Cardiac septum (tissue), 1 donor: ENCODE measurements at places on chromosomes 16 and 17. TPM values are rescaled to one million over a fixed set of nuclear protein-coding genes. Genes with fewer than 3 reads are reported as not detected.
A peak's percentile ranks its signal among the peaks of the same experiment; 100 is the strongest.

DNA sequence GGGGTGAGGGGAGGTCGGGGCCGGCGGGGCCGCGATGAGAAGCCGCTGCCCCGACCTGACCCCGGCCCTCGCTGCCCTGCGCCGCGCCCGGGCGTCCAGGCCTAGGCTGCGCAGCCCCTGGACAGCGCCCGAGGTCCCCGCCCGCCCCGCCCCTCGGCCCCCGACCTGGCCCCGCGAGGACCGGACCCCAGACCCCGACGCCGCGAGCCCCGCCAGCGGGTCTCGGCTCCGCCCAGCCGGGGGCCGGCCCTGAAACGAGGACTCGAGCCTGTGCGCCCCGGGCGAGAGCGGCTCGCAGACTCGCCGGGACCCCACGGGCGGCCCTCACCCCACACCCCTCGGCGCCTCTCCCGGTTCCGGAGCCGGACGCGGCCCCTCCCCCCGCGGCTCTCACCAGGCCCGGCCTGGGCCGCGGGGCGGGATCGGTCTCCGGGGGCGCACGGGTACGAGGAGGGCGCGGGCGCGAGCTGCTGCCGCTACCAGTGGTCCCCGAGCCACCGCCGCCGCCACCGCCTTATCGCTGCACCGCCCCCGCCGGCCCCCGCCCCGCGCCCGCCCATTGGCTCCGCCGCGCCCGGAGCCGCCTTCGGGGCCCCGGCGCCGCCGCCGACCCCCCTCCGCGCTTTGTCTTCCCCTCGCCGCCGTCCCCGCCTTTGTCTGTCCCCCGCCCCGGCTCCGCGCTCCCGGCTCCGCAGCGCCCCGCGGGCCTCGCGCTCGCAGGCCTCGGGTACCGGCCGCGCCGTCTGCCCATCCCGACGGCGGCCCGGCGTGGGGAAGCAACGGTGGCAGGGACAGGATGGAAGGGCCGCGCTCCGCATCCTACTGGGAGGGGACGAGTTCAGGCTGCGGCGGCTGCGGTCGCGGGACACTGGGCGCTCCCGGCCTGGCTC, at the start of gene LIMD2:
Gene LIMD2, minus strand, starts transcription at position 488 of the 890 bp plus-strand sequence. CDS start 827 bp downstream, outside the sequence.
- peak; percentile 87 for DNase-seq

DNA sequence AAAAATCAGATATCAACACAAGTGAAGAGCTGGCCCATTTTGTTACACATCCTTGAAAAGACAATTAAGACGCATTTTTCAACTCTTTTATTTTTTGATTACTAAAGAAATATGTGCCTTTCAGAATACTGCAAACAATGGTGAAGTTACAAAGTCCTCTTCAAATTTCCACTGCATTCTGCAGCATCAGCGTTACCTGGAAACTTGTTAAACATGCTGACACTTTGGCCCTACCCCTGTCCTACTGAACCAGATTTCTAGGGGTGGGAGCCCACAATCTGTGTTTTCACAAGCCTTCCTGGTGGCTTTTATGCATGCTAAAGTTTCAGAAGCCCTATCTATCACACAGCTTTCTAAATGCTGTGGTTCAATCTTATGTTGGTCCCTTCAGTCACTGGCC, 4.5 kb upstream of the CCL14 start:
- DNase-seq: no peak

DNA sequence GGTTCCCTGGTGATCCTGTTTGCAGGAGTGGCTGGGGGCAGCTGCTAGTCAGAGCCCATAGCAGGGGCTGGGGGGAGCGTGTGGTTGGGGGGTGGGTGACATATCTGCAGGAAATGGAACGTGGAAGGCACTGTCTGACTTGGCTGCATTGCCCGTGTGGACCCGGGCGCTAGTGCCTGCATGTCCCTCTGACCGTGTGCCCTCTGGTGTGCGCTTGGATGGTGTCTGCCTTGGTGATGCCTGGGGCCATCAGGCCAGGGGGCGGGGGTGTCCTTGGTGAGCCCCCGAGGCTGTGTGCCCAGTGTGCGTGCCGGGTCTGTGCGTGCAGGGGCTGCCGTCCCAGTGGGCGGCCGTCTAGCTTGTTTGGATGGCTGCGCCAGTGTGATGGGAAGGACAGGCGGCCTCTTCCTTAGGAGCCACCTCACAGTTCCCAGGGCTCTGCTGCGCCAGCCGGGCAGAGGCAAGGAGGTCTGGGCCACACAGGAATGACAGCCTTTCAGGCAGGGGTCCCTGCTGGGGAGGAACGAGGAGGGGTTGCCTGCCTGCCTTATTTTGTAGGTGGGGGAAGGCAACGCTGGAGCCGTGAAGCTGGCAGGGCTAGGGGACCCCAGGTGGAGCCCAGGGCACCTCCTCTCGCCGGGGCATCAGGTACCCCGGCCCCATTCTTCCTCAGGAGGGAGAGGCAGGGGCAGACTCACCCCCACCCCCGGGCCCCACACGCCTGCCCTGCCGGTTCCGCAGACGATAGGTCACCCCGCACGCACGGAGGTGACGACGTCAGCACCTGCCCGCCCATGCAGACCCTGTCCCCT, 693 bp downstream of the NDRG4 start:
- peak; percentile 71 for DNase-seq

QPRT gene
- 6.7 TPM for total RNA-seq

DNA sequence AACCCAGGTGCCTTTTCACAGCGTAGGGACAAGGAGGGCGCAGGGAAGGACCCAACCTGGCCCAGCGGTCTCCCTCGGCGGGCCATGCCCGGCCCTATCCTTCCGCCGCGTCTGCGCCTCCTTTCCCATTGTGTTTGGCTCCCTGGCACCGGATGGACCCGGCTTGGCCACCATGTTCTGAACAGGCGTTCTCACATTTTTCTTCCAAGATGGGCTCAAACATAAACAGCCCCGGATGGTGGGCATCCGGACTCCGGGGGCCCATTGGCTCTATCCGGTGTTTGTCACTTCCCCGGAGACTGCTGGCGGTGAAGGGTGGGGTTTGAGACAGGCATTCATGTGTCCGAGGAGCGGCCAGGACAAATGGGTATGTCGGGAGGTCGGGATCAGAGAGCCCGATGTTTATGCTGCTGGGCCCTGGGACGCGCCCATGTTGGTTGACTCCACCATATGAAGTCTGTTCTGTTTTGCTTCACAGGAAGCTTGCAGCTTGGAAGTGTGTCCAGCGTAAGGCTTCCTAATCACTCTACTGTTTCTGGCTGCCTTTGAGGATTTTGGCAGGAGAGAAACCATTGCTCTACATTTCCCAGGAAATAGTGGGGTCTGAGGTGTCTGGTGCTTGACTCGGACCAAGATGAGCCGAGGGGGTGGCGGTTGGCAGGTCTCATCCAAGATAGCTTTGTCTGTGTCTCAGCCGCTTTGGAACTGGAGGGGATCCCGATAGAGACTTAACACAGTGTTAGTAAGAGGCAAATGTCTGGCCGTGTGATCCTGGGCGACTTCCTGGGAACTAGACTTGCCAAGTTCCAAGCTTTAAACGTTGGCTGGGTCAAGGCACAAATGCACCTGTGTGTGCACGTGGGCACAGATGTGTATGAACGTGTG, 188.3 kb downstream of the IRF8 start:
- DNase-seq: peak; percentile 55

DNA sequence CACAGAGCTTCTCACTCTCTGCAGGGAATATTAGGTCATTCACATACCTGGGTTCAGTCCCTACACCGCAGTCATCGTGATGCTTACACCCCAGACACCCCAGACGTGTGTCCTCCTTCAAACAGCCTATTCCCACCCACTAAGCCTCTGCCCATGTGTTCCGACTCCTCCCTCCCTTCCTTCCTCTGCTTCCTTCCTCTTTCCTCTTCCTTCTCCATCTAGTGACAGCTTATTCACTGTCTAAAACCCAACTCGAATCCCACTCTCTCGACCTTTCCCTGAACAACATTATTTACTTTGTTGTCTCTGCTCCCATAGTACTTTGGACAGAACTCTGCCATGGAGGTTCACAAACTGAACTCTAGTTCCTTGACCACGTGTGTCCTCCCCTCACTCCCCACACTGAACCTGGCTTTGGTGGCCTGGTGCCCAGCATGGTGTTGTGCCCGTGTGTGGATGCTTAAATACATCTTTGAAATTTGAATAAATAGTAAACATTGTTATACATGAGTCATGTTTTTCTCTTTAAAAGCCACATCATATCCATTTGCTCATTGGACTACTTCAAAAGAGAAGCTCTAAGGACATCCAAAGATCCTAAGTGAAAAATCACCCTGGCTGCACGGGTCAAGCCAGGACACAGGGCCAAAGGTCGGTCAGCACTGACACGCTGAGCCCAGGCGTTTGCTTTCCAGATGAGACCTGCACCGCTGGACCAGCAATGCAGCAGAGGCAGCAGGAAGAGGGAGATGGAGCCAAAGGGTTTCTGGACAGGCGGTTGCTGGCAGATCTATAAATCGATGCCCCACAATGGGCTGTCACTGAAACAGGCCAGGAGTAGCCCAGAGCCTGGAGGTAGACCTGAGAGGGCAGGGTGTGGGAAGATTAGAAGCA, 14.1 kb upstream of the G6PC1 start:
- no peak for DNase-seq

GRCh38 chr17:50392621-50393020, 4.7 kb downstream of the LRRC59 start:
- DNase-seq: no peak

ATP2C2 gene
- total RNA-seq: not detected

GRCh38 chr16:51919736-51920135, 627.2 kb downstream of the TOX3 start:
- DNase-seq: no peak

C17orf100 gene
- total RNA-seq: 0.48 TPM

DNA sequence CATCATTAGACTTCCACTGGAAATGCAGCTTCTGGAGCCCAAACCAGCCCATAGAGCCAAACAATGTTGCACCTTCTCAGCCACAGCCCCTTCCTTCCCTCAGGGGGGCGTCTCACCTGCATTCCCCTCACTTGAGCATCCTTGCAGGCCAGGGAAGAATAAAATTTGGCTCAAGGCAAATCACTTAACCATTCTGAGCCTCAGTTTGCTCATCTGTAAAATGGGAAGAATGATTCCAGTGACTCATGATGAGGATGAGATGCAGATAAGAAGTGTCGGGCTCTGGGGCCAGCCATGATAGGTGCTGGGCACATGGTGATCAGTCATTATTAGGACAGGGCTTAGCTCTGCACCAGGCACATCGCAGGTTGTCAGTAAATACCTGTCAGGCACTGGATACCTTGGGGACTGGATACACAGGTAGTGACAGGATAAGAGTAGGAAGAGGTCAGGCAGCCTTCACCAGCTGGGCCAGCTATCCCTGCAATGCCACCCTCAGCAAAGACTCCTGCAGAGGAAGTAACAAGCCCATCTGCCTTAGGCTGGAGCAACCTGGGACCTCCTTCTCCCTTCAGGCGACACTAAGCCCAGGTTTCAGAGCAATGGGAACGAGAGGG, 208.0 kb upstream of the TNRC6C start:
- DNase-seq: no peak

KRTAP4-3 gene
- not detected for total RNA-seq

DNA sequence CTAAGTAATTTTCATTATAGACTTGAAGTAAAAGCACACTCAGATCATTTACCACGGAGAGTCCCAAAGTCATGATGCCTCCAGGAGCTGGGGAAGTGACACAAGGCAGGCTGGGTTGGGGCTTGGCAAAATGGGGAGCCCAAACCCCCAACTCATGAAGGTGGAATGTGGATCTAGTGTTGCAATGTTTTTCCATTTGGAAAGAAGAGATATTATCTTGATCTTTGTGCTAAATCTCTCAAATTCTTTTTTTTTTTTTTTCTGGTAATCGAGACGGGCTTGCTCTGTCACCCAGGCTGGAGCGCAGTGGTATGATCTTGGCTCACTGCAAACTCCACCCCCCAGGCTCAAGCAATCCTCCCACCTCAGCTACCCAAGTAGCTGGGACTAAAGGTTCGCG, 7.5 kb upstream of the KCNG4 start:
- no peak for DNase-seq

DBNDD1 gene
- 3.0 TPM for total RNA-seq

SPECC1 gene
- 10.1 TPM for total RNA-seq

TP53TG3F gene
- not detected for total RNA-seq

DNA sequence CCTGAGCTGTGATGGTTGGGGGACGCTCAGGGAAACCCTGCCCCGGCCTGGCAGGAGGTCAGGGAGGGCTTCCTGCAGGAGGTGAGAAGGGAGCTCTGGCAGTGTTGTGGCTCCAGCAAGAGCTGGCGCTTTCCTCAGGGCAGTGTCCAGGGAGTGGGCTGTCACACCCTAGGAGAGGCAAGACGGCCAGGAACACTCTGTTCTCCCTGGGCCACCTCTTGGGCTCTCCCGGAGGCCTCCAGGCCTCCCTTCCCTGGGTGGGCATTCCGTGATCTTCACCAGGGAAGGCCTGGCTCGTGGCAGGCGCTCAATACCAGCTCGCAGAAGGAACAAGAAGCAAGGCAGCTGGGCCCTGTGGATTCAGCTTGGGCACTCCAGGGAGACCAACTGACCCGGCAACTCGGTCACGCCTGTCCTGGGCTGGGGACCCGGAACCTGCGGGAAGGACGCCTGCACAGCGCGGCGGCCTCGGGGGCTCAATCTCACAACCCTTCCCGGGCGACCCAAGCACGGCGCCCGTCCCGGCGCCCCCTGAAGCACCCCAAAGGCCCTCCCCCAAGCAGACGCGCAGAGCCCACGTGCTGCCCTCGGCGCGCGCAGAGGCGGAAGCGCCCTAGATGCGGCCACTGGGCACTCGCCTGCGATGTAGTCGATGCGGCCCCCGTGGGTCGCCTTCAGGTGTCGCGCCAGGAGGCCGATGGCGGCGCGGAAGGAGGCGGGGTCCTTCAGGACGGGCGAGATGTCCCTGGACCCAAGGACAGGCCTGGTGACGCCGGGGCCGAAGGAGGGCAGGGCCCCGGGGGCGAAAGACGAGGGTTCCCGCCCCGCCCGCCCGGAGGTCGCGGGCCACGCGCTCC, 588 bp downstream of the APRT start:
- DNase-seq: peak; percentile 81

DNA sequence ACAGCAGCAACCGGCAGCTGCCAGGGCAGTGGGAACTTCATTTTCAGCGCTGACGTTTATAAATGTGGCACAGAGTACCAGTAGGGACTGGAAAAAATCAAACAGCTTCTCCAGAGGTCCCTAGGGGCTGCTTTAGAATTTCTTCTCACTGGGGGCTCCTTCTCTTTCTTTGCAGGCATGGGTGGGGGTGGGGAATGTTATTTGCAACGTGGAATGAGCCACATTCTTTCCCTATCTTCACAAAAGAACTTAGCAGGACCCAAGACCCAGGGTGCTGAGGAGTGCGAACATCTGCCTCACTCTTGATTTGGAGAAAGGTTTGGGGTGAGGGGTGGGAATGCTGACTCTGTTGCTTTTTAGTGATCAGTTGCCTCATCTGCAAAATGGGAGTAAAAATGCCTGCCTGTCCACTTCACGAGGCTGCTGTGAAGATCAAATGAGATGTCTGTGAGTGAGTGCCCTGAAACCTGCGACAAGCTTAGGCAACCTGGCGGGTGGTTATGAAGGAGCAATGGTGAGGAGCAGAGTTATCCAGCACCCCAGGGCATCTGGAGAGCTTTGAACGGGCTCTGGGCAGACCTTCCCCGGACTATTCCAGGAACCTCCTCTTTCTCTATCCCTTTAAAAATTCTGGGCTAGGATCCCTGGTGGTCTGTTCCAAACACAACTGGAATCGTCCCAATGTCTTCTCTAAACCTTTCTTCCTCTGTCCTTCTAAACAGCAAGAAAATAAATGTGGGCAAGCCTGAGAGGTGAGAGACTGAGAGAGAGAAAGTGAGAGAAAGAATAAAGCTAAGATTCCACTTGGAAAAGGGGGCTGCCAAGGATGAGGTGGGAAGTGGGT, 10.7 kb upstream of the PIPOX start:
- no peak for DNase-seq

PCYT2 gene
- 47.1 TPM for total RNA-seq

GRCh38 chr17:2240541-2240940, 63.0 kb downstream of the SMG6 start:
- no peak for DNase-seq

RUNDC3A gene
- 0.97 TPM for total RNA-seq

- DNase-seq: no peak
Measured at GRCh38 chr17:31738067-31738466, 121.0 kb downstream of the COPRS start.

- DNase-seq: no peak
Measured at GRCh38 chr16:53183442-53183841, 128.7 kb downstream of the CHD9 start.
